ENCODE measurements at places on chromosomes 16 and 17.
A peak's percentile ranks its signal among the peaks of the same experiment; 100 is the strongest.

GRCh38 chr16:10846213-10846998 is 27.8 kb upstream of the TVP23A start:
- no peak for DNase-seq

GRCh38 chr17:1785930-1786329 is 24.1 kb downstream of the SERPINF1 start:
- DNase-seq = peak; percentile 31

GRCh38 chr17:27579897-27580321 is 51.1 kb upstream of the LGALS9 start:
- no peak for DNase-seq

GRCh38 chr17:1834380-1835149 is 4.8 kb downstream of the RPA1 start:
- DNase-seq = no peak

DNA sequence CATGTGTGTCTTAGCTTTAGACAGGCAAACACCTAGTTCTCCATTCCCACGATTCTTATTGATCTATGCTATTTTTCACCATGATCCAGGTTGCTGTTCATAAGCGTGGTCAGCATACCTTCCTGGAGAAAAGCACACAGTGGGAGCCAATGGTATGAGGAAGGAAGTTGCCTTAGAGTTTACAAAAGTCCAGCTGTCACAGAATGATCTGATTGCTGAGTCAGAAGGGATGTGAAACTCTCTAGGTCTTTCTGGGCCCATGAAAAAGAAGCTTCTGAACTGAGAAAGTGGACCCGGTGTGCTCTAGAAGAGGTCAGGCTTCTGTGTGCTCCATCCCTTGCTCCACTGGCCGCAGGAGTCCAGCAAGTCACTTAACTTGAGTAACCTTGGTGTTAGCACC is 71.0 kb upstream of the CCL1 start:
- DNase-seq = peak; percentile 11

GRCh38 chr17:43591001-43591400 is 44.9 kb upstream of the ETV4 start:
- DNase-seq = no peak

DNA sequence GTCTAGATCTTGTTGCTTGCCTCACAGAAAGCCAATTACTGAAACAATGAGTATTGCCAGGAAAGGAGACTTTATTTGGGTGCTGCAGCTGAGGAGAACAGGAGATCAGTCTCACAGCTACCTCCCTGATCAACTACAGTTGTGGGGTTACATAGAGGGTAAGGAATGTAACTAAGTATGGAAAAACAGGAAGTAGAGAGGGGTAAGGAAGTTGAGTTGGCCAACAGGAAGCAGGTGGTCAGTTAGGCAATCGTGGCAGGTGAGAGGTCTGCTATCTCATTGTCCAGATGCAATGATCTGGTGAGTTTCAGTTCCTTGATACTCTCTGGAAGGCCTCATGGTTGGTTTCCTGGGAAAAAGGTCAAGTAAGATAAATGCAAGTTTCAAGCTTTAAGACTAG is 333.1 kb upstream of the GOT2 start:
- peak; percentile 31 for DNase-seq

DNA sequence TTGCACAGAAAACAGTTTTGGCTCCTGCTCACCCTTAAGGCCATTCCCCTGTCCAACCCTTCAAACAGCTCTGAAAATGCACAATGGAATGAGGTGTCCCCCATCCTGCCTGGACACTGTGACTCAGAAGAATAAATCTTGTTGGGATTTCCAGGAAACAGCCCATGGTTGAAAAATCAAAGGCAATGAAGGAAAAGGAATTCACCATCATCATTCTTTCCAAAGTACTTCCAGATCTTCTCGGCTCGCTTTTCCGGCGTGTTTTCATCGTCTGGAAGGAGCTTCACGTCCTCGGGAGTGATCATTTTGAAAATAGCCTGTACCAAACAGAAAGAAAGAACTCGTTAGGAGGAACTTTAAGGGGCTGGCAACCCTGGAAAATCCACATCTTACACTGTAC is 4.3 kb downstream of the RCVRN start:
- no peak for DNase-seq

GRCh38 chr17:48723423-48724250 is 652 bp downstream of the PRAC2 start:
- no peak for DNase-seq

- no peak for DNase-seq
These were observed 40.0 kb upstream of the CCR7 start for GRCh38 chr17:40605306-40605705.

DNA sequence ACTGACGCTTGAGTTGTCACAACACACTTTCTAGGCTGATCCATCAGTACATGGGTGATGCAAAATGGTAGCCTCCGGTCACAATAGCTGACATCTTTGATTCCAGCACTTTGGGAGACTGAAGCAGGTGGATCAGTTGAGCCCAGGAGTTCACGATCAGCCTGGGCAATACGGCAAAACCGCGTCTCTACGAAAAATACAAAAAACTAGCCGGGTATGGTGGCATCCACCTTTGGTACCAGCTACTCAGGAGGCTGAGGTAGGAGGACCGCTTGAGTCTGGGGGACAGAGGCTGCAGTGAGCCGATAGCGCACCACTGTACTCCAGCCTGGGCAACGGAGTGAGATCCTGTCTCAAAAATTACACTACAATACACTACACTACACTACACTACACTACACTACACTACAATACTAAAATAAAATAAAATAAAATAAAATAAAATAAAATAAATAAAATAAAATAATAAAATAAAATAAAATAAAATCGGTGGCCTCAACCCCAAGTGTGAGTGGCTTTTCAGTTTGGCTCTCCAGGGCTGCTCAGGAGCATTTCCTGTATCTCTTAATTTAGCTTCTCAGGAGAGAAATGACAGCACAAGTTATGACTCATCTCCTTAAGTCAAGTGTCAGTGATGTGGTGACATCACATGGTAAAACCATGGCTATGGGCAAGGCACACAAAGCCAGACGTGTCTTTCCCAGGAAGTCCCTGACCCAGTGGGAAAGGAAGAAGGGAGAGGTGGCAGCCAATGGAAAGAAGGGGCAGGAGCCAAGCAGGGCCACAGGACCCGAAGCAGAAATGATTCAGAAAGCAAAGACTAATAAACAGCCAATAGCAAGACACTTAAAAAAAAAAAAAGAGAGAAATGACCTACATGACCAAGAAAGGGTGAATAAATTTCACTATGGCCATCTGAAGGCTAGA is 75.3 kb upstream of the TBC1D3K start:
- no peak for DNase-seq

- DNase-seq = no peak
These were observed 156.2 kb upstream of the TNRC6C start for GRCh38 chr17:77802333-77802615.

DNA sequence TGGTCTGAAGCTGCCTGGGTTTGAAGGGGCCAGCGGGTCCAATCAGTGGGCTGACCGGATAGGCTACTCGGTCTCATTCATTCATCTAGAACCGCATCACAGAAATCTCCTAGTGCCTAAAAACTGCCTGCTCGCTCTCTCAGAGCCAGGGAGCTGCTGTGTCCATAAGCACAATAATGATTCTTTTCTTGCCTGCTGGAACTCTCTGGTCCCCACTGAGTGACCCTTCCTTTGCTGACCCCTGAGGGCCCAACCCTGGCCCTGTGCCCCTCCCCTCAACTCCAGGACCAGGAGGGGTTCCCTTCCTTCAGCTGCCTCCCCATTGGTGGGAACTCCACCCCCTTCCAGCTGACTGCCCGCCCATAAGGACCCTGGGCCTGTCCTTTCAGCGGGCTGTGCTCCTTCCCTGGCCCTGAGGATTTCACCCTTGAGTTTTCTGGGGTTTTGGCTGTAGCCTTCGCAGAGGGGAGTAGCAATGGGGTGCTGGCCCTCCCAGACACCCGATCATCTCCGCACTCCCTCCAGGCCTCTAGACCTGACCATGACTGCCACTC is 39.5 kb upstream of the DNAH9 start:
- DNase-seq = no peak

DNA sequence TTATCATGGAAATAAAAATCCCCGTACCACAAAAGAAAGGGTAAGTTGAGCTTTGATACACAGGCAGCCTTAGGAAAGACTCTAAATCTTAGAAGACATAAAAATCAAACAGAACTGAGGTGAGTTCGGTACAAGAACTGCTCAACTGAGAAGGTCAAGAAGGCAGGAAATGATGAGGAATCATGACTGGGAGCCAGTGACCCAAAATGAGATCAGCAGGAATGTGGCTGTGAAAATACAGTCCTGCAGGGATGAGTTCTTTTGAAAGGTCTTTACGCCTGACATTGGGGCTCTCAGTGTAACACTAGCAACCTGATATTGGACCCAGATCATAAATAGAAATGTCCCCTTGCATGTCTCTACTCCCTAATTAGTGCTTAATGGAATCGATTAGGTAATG is 56.3 kb upstream of the CDH11 start:
- DNase-seq = no peak

DNA sequence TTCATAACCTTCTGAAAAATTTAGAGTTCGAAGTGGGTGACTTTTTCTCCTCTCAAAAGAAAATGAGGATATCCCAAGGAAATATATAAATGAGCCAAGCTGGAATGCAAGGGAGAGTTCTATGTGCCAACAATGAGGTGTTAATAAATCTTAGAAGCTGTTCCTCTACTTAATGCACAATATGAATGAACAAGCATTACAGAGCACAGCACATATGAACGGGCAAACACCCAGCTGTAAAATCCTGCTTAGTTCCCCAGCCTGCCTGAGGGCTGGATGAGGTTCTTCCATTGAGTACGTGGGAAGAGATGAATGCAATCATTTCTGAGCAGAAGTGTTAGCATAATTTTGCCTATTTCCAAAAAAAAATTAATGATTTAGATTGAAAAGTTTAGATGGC is 58.1 kb downstream of the WDR59 start:
- no peak for DNase-seq

DNA sequence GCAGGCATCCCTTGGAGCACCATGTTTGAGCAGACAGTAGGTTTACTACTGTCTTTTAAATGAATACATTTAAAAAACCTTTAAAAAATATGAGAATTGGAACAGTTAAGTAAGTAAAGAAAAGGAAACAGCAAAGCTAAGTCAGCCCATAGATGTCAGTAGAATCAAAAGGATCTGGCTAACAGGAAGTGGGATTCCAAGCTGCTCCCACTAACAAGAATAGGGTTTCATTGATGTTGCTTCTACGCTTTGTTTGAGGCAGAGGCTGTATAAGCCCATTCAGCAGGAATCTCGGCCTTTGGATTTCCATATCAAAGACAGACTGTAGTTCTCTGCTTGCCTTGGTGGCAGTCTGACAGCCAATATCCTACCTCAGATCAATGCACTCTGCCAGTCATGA is 122.9 kb upstream of the ELAC2 start:
- no peak for DNase-seq

- DNase-seq = no peak
These were observed 915.1 kb upstream of the EEF2KMT start for GRCh38 chr16:6012716-6013115.

GRCh38 chr17:15510361-15510760 is 42.9 kb upstream of the CDRT4 start:
- no peak for DNase-seq

- no peak for DNase-seq
These were observed 29.6 kb downstream of the NGFR start for GRCh38 chr17:49524473-49525359.

- no peak for DNase-seq
These were observed 72.6 kb downstream of the CLEC16A start for GRCh38 chr16:11016993-11017392.

DNA sequence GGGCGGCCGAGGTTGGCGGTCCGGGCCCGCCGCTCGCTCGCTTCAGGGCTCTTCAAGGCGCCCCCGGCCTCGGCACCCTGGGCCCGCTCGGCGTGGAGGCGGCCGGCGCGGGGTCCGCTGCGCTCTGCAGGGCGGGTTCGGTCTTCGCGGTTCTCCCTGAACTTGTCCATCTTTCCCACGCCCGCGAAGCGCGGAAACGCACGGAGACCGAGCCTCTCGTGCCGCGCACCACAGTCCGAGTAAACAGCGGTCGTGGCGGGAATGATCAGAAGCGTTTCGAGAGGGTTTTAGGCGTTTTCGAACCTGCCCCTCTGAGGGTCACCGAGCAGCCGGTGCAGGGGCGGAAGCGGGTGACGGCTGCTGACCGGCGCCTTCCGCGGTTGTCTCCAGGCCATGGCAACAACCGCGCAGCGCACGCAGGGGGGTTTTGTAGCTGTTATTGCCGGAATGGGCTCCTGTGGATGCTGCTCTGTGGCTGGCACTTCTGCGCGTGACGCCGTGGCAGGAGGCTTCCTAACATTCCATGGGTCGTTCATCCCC is 414 bp downstream of the NARF start:
- peak; percentile 16 for DNase-seq

DNA sequence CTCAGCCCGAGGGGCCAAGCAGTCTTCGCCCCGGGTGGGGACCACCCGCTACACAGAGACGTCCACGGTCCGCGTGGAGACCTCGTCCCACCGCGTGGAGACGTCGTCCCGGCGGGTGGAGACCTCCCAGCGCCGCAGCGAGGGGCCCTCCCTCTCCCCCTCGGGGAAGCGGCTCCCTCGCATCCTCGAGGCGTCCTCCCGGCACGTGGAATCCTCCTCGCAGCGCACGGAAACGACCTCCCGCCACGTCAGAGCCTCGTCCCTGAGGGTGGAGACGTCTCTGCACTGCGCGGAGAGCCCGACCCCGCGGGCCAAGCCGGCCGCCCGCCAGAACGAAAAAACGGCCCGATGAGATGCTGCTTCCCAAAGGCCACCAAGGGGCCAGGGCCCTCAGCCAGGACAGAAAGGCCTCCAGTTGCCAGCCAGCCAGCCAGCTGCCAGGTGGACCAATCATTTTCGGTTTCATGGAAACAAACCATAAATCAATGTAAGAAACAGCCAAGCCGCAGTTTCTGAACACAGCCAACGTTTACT is 424 bp downstream of the C17orf100 start:
- no peak for DNase-seq

DNA sequence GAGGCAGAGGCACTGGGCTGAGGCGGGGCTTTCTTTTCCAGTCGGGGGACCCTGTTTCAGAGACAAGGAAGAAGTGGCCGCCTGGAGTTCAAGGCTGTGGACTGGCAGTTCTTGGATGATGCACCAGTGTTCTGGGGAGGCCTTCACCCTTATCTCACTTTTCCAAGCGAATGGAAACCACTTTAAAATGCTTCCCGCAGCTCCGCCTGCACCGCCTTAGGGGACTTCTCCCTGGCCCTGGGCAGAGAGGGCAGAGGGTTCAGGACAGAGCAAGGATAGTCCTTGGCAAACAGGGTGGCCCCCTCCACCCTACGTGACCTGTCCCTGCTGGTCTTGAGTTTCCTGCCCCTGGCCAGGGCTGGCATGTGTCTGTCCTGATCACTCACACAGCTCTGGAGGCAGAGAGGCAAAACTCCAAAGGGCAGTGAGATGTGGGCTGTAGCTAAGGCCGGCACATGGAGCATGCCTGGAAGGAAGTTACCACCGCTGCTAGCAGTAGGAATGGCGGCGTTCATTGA is 20.6 kb downstream of the RTN4RL1 start:
- no peak for DNase-seq

GRCh38 chr17:47687748-47688147 is 6.2 kb upstream of the TBKBP1 start:
- peak; percentile 33 for DNase-seq

- DNase-seq = no peak
These were observed 46.5 kb upstream of the GINS3 start for GRCh38 chr16:58345574-58346354.
